ENCODE measurements at places on chromosomes 6 and 20.

DNA sequence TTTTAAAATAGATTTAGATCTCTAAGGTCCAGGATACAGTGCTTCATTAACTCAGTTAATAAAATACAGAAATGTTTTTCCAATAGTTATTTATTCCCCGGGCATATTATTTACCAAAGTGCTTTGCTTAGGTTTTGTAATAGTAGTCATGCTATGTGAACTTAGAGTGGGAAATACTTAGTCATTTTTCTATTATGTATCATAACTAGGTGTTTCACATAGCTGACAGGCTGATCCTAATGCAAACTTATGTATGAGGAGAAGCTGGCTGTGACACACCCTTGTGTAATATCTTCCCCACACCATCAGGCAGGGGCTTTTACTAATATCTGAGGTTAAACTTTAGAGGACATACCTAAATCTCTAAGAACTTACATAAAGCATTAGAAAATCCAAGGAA, 277.7 kb upstream of the RIMS1 start:
- no peak for DNase-seq

- DNase-seq, result no peak
These were observed 199.6 kb downstream of the TTLL2 start for GRCh38 chr6:167524261-167525111.

GRCh38 chr20:50924261-50924920, 6.8 kb downstream of the ADNP start:
- DNase-seq, result no peak

- DNase-seq, result no peak
These were observed 16.5 kb downstream of the GFRA4 start for GRCh38 chr20:3646651-3647050.

DNA sequence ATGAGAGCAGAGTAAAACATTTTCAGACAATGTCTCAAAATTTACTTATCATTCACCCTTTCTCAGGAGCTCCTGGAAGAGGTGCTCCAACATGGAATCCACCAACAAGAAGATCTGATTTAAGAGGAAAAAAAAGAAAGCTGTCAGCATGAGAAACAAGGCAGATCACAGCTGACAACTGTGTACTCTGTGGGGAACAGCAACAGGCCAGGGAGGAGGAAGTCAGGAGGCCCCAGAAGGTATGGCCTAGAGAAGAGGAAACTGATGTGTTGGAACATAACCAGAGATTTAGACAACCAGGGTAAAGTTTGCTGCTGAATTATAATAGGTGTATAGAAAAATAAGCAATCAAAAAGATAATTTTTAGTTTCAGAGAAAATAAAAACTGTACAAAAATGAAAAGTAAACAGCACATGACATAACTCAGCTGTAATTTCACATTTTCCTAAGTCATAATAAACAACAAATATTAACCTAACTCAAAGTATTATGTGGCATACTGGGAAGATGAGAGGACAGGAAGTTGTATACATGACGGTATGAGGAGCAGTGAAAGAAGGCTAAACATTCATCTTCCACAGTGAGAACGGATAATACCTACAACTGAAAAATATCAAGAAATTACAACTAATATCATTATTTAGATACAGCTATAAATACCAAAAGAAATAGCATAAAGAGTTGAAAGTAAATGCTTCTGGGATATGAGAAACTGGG, 113.6 kb upstream of the EMILIN3 start:
- DNase-seq, result no peak

GRCh38 chr6:51209651-51210050, 391.0 kb downstream of the TFAP2B start:
- no peak for DNase-seq

DNA sequence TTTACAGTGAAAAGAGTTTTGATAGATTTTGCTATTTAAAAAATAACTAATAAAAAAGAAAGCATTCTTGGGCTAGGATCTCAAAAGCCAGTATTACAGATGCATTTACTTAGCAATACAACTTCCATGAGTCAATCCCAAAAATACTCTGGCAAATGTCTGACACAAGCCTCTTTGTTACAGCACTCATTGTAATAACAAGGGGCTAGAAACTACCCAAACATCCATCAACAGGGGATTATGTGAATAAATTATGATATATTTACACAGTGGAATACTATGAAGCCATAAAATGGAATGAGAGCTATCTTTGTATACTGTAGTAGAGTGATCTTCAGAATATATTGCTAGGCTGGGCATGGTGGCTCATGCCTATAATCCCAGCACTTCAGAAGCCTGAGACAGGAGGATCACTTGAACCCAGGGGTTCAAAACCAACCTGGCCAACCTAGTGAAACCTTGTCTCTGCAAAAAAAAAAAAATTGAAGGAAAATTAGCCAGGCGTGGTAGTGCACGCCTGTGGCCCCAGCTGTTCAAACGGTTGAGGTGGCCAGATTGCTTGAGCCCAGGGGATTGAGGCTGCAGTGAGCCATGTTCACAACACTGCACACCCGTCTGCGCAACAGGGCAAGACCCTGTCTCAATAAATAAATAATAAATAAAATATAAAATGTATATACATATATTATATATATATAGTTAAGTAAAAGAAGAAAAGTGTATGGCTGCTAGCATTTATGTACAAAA, 34.7 kb upstream of the TOP1 start:
- no peak for DNase-seq

- peak; percentile 6 for DNase-seq
These were observed 544 bp upstream of the TP53INP2 start for GRCh38 chr20:34703424-34704176.

DNA sequence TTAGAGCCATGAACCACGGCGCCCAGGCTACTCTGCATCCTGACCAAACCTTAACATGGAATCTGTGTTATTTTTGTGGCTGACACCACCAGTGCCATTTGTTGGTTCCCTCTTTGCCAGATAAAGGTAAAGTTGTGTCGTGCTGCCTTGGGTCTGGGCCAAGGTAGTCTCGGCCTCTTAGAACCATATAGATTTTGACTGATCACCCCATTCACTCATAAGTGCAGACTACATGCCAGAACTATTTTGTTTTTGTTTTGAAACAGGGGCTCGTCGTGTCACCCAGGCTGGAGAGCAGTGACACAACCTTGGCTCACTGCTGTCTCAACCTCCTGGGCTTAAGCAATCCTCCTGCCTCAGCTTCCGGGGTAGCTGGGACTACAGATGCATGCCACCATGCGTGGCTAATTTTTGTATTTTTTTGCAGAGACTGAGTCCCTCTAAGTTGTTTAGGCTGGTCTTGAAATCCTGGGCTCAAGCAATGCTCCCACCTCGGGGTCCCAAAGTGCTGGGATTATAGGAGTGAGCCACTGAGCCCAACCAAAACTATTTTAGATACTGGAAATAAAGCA, 19.2 kb upstream of the RIPOR3 start:
- DNase-seq, result no peak

DNA sequence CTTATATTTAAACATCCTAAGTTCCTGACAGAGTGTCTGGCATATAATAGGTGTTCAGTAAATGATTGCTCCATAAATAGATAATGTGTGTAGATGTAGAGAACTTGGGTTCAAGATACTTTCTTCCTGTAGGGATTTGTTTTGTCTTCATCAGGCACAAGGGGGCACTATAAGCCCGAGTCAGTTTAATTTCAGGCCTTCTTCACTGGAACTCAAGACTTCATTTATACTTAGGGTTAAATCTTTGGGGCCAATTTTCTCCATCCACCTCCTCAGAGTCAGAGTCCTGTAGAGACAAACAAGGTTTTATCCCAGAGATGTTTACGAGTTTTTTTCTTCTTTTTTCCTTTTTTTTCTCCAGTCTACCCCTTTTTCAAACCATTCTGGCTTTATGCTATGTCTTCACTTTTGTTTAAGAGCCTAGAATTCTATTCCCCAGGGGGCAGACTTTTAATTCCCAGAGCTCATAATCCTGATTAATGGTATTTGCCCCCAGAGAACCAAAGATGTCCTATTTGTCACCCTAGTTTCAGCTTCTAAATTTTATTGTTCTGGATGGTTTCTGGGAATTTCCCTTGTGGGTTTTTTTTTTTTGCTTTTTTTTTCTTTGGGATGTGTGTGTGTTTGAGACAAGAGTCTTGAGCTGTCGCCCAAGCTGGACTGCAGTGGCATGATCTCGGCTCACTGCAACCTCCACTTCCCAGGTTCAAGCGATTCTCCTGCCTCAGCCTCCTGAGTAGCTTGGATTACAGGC, 88.4 kb downstream of the HFE start:
- peak; percentile 41 for DNase-seq

DNA sequence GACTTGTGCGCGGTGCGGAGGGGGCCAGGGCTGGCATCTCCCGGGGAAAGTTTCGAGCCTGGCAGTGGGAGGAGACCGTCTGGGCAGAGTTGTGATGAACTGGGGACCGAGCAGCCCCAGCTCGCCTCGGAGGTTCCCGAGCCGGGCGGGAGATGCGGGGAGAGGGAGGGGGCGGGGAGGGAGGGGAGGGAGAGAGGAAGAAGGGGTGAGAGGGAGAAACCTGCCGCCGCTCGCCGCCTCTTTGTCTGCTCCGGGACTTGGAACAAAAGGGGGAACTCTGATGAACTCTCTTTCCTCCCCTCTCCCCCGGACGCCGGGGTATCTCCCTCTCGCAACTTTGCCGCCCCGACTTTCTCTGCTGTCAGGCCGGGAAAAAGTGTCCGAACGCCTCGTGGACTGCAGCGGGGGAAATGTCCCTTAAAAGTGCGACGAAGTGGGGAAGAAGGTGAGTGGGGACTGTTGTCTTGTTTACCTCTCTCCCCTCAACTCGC, 72.7 kb downstream of the SOX4 start:
- no peak for DNase-seq

DNA sequence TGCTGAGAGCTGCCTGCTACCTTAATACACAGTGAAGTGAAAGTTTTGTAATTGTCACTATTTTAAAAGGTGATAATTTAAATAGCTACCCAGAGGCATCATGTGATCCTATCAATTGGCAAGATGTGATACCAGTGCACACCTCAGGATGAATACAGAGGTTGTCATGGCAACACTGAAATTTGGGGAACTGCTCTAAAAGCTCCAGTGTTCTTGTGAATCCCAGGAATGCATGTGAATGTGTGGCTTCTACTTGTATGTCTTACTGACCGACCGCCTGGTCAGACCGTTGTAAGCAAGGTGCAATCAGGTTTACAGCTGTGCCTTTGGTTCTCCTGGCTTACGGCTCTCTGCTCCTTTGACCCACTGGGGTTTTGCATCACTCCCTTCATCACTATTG, 146.3 kb upstream of the GJE1 start:
- DNase-seq, result no peak

DNA sequence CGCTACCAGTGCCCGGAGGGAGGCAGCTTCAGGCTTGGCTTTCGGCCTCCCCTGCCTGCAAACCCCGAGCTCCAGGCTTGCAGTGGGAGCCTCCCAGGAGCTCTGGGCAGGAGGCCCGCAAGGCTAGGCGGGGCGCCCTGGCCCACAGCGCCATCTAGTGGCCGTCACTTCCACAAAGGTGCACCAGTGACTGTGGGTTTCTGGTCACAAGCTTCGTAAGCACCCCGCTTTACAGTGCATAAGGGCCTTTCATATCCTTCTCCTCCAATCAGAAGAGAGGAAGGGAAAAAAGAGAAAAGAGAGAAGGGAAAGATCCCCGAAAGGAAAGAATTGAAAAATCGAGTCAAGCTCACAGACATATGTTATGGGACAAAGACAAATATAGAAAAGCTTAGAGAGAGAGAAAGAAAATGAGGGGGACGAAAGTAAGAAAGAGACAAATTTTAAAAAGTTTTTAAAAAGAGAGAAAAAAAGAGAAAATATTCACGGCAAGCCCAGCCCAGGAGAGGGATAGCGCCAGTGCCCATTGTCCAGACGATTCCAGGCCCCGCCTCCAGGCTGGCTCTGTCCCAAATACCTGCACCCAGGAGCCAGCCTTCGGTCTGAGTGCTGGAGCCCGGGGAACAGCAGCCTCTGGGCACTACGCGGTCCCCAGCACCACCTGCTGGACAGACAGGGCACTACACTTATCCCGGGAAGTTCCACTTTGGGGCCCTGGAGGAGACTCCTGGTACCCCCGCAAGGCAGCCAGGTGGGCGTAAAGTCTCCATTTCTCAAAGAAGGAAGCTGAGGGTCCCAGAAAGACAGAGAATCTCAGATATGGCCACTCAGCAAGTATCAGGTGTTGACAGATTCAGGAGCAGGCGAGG, 207.1 kb downstream of the PREX1 start:
- DNase-seq, result peak; percentile 60

GRCh38 chr6:108960601-108961000, 112.4 kb downstream of the ARMC2 start:
- DNase-seq, result no peak

DNA sequence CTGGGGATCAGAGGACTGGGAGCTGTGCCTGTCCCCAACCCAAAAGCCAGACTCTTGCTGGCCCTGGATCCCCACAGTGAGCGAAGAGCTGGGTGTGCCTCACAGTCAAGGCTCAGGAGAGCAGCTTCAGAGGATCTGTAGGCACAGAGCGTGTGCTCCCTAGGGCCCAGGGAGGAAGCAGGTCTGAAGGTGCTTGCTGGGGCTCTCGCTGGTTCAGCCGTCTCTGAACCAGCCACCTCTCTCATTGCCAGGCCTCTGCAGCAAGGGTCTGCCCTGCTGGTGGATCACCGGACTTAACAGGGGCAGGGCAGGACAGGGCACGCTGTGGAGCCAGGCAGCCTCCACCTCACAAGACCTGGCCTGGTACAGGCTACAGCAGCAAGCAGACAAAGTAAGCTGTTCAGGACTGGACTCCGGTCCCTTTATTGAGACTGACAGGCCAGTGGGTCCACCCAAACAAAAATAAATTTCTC, 13.8 kb downstream of the PCIF1 start:
- DNase-seq, result no peak

- no peak for DNase-seq
These were observed 128.6 kb downstream of the RNF144B start for GRCh38 chr6:18515767-18516166.

DNA sequence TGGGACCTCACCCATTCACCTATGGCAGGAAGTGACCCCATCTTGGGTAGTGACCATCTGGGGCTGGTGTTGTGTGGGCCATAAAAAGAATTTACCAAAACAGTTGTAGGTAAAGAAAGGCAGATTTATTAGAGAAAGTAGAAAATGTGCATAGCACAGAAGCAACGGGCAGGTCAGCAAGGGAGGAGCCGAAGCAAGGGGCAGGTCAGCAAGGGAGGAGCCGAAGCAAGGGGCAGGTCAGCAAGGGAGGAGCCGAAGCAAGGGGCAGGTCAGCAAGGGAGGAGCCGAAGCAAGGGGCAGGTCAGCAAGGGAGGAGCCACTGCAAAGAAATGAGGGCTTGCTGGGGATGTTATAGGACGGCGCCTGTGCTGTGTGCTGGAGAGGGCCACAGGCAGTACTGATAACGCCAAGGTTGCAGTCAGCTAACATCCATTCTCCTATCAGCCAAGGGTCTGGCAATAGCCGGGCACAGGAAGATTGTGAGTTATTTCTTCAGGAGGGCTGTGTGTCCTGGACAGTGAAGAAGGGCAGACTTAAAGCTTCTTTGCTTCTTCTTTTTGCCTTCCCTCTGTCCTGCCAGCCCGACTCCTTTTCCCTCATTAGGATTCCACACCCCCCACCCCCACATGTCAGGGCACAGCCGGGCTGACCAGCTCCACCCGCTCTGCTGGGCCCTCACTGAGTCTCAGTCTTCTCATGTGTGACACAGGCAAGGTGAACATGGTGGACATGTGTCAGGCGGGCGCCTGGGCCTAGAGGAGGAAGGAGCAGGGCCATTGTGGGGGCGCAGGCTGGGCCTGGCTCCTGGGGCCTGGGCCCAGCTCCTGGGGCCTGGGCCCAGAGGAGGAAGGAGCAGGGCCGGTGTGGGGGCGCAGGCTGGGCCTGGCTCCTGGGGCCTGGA, 31.6 kb upstream of the CHRNA4 start:
- DNase-seq, result no peak

Data from activated T-cell treated with anti-CD3 and anti-CD28 coated beads for 1 hour (primary cell).